ENCODE measurements at places on chromosomes 7 and 10.

DNA sequence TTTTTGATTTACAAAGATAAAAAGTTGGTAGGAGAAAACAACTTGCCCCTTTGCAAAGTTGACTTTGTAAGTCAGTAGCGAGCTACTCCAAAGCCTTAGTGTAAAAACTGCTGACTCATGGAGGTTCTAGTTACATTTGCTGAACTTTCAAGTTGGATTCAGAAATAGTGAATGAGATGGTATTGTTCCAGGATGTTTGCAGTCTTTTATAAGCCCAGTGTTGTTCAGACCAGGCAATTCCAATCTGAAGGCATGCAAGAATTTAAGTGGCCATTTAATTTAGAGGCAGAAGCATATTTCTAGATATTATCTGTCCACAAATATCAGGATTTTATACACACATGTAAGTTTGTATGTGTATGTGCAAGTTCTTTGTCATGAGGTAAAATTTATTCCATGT lies 21.6 kb downstream of the TES start:
- DNase-seq, result no peak

GRCh38 chr10:89458291-89458690 lies 43.9 kb downstream of the IFIT5 start:
- no peak for DNase-seq

DNA sequence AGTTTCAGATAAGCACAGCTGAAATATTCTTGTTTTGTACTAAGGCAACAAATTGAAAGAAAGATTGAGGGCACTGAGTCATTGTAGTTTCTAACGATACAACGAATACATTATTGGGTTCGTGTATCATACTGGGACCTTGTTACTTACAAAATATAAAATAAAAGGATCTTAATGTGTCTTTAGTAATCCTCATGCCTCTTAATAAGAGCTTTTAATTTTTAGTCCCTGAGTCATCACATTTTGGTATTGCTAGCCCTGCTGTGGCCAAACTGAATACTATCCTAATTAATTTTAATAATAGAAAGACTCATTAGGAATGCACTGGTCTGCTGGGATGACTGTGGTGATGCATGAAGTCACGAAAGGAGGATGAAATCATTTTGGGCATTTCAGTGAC lies 309.7 kb downstream of the EXOC4 start:
- no peak for DNase-seq

DNA sequence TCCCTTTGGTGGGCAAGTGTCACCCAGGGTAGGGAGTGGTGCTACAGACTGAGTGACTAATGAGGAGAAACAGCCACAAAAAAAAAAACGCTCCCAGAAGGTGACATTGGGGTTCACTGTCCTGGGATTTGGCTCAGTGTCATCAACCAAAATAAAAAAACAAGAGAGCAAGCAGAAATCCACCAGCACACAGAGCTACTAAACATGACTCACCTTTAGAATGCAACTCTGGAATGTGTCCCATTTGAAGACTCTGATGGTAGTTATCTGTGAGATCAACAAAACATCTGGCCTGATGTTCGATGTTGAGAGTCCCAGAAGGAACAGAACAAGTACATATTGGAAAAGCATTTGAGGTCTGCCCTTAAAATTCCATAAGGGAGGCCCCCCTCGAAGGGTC lies 200.3 kb upstream of the LYZL2 start:
- DNase-seq, result no peak

DNA sequence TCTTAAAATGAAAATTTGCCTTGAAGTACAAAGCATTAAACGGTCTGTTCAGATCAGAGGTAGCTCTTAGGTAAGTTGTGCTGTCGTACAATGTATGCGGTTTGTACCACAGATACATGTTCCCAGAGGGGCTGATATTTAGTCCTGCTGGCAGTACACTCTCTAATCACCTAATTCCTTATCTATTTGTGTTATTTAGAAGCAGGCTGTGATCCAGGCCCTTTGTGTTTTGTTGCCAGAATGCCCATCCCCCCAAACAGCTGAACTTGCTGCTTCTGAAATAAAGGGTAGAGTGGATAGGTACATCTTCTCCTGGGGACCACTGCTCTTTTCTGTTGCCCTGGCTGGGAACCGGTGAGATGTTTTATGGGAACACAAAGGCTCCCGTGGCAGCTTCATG lies 84.5 kb downstream of the SND1 start:
- no peak for DNase-seq

DNA sequence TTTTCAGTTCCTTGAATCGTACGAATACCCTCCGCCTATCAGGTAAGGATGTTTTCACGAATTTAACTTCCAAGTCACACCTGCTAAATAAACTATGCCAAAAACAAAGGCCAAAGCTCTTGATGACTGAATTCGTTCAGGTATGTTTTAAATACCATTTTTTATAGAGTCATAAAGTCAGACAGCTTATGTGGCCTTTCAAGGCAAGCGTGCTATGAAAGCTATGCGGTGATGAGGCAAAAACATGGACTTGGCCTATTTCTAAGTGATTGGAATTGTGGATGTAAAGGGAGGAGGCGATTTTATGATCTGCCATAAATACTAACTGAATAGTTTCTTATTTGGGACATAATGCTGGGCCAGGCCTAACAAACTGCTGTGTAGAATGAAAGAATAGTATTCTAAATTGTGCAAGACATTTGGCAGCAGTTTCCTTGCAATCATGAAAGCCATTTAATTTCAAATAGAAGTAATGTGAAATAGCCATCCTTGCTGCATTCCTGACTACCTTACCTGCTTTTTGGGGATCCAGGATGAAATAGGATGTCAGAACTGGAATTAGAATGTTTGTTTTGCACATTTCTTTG lies 14.0 kb downstream of the SLC39A12 start:
- no peak for DNase-seq

DNA sequence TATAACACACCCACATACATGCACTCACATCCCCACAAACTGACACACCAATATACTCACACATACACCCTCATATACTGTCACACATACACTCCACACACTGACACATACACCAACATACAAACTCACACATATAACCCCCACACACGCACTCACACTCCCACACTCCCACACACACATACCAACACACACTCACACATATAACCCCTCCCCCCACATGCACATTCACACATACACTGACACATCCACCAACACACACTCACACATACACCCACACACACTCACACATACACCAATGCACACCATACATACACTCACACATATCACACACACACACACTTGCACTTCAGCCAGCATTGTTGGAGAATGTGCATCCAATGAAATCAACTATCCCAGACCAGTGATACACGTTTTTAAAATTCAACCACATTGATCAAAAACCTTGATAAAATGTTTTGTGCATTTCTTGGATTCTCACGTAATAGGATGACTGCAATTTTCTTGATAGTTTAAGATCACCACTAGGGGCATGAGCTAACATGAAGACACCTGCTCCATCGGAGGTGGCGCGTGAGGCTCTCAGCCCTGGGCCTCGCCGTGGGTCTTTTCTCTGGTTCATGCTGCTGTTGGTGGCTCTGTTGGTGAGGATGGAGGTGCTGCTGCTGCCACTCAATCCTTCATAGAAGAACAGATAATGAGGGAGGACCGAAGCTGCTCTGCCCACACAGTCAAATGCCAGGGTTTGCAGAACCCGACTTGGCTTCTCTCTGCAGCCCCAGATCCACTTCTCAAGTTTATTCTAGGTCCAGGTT lies 32.1 kb upstream of the CHST15 start:
- DNase-seq, result no peak

DNA sequence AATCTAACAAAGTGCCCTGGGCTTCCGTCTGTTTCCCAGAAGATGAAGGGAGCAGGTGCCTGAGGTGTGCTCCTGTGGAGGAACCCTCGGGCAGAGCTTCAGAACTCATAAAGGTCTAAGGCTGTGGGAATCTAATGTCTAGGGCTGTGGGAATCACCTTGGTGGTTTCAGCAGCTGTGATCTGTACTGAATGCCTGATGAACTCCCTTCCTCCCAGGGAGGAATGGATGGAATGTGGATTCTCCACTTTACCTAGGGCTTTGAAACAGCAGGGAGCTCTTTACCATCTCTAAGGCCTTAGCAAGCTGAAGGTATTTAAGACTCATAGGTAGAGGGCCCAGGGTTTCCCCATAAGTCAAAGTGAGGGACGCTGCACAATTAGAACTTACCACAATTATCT lies 36.0 kb upstream of the SEMA3E start:
- no peak for DNase-seq

- DNase-seq, result no peak
Measured at GRCh38 chr7:103593691-103594090, 147.7 kb upstream of the SLC26A5 start.

DNA sequence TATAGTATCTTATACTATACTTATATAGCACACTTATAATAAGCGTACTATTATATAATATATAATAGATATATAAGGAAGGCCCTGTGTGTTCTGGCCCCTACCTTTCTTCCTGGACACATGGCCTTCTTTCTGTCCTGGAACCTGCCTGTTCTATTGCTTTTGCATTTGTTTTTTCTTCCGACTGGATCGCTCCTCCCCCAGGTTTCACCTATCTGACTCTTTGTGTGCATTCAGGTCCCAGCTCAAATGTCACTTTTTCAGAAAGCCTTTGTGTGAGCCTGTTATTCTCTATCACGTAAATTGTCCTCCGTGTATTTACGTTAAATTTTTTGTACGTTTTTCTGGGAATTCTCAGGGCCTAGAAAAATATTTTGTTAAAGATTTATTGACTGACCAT lies 2.9 kb upstream of the TRIM8 start:
- DNase-seq, result no peak

DNA sequence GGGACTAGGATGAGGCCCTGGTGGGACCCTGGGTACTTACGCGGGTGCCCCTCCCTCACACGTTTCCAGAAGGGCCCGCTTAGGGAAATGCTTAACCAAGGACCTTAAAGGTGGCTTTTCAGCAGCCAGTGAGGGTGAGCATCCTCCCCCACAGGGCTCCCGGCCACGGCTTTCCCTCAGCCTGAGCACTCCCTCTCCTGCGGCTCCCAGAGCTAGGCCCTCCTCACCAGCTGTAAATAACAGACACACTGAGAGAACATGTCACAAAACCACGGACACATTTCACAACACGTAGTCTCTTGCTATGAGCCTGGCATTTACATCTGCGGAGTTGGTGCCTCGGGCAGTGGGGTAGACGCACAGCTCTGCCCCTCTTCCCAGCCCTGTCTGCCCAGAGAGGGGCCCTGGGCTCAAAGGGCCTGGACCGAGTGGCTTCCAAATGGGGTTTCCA lies 25.2 kb downstream of the GRID1 start:
- DNase-seq, result no peak

- DNase-seq, result no peak
Measured at GRCh38 chr10:58840840-58841435, 328.3 kb downstream of the BICC1 start.

GRCh38 chr7:35480806-35481205 lies 214.1 kb downstream of the HERPUD2 start:
- no peak for DNase-seq

DNA sequence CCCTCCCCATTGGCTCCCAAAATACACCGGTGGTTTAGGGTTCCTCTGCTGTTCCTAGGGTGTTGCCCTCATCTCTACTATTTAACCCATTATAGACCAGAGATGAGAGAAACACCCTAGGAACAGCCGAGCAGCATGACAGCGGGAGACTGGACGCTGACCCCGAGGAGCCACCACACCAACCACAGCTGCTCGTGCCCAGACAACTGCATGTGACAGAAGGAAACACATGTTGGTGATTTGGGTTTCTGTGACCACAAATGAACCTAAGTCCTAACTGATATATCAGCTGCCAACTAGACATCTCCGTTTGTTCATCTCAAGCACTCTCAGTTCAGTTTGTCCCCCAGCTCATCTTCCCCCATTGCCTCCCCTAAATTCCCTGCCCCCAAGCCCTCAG lies 13.4 kb downstream of the CFAP43 start:
- no peak for DNase-seq

DNA sequence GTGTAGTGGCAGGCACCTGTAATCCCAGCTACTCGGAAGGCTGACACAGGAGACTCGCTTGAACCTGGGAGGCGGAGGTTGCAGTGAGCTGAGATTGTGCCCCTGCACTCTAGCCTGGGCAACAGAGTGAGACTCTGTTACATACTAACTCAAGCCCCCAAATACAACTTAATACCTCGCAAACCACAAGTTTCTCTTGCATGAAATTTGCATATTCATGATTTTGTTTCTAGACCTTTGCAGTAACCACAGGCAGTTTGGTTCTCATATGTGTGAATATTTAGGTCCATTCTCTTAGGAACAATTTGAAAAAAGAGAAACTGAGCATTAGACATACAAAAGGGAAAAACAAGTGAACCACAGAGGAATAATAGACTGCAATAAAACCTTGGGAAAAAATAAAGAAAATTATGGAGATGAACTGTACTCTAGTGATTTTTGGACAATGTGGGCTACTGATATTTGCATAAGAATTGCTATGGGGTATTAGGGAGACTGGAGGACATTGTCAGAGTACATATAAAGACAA lies 77.0 kb downstream of the ZNF277 start:
- DNase-seq, result no peak

DNA sequence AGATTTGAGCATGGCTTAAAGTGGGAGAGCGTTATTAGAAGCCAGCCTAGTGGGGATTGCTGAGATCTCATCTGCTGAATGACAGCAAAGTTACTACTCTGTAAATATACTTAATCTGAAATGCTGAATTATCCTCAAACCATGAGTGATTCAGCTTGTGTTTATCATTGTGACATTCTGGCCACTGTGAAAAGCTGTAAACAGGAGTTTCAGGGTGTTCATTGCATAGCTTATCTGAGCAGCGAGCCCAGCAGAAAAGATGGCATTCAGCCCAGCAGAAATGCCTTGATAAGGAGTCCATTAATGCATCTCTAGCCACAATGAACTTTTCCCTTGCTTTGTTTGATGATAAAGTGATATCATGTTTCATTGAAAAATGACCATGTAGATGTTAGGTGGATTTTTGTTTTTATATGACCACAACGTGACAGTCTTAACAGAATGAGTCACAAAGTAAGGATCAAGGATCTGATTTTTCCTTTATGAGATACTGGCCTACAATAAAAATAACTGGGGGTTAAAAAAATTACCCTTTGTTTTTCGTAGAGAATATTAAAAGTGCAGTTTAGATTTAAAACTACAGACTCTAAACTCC lies 7.8 kb downstream of the TES start:
- peak; percentile 15 for DNase-seq

DNA sequence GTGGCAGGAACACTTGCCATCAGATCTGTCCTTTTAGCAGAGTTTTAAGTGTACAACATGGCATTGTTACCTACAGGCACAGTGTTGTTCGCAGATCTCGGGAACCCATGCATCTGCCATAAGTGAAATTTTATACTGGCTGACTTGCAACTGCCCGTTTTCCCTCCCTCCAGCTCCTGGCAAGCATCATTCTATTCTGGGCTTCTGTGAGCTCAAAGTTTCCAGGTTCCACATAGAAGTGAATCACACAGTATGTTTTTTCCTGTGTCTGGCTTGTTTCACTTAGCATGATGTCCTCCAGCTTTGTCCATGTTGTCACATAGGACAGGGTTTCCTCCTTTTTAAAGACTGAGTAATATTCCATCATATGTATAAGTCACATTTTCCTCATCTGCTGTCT lies 56.6 kb downstream of the C10orf143 start:
- no peak for DNase-seq

All from renal pelvis (tissue), 12 donors.